Panc1 (cell line): ENCODE measurements at places on chromosomes 3 and 15. TPM values are rescaled to one million over a fixed set of nuclear protein-coding genes. Genes with fewer than 3 reads are reported as not detected.

DNA sequence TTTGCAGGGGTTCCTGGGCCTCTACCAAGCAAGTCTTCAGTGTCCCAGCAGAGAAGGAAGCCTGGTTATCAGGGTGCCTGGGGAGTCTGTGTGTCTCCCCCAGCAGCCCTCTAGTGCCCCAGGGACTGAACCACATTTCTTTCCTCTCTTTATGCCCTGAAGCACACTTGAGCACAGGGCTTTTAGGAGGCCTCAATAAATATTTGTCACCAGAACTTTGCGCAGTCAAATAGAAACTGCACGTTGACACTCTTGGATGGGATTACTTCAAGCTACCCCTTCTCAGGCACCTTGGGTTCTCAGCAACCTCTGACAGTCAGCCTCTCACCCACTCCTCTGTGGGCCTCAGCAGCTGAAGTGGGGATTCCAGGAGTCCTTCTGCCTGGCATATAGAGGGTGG, 226.6 kb upstream of the HES1 start:
- no peak for DNase-seq
- H3K4me1 ChIP-seq: peaks cover 12% of the 10 kb centered on the region; the same call in 1 of the 2 replicates
- H3K36me3 ChIP-seq: no peaks in the 10 kb centered on the region
- H3K27ac ChIP-seq: peak overlapping the region; percentile 23; the same call in 1 of the 2 replicates
- H3K27me3 ChIP-seq: no peaks in the 10 kb centered on the region

DNA sequence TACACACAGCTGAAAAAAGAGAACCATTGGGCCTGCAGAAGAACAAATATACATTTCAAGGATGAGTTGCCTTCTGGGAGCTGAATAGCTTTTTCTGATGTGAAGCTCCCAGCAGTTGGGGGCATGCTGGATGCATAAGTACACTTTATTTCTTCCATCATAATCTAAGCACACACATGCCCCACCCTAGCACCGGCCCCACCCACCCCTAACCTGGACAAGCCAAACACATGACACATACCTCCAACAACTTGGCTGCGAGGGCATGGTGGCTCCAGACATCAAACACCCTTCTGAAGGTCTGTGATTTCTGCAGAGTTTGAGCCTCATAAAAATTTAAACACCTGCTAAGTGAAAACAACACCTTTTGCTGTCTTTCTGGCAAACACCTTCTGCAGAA, 307.2 kb upstream of the TRIM42 start:
- H3K4me3 ChIP-seq: no peak overlapping the region
- H3K4me1 ChIP-seq: no peaks in the 10 kb centered on the region
- H3K27ac ChIP-seq: no peak overlapping the region
- H3K27me3 ChIP-seq: no peaks in the 10 kb centered on the region

GRCh38 chr3:105542282-105543019, 175.7 kb downstream of the ALCAM start:
- H3K4me1 ChIP-seq: no peaks in the 10 kb centered on the region
- no peaks in the 10 kb centered on the region for H3K36me3 ChIP-seq
- no peaks in the 10 kb centered on the region for H3K27me3 ChIP-seq
- H3K4me3 ChIP-seq: no peak overlapping the region
- H3K27ac ChIP-seq: no peak overlapping the region

FGD5 gene
- total RNA-seq: 0.77 TPM

AAGAB gene
- total RNA-seq: 102 TPM
